Activated naive CD8-positive, alpha-beta T cell treated with anti-CD3 and anti-CD28 coated beads, Interleukin-2, amount 10 ng/mL, durations not matched to agents 7 days and 5 days (primary cell): ENCODE measurements at places on chromosomes 6 and 20. TPM values are rescaled to one million over a fixed set of nuclear protein-coding genes. Genes with fewer than 3 reads are reported as not detected.

DNA sequence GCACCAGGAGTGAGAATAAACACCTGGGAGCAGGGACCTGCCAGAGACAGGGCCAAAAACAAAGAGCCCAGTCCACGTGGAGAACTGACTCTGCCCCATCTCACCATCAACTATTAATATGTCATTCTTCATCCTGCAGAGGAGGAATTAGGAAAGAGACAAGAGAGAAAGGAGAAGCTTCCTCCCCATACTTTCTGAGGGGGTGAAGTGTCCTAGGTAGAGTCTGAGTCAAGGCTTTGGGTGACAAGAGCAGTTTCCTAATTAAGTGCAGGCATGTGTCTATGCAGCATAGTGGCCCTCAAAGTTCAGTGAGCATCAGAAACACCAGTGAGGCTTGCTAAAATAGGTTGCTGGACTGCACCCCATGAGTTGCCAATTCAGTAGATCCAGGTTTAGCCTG is 40.7 kb upstream of the BMP2 start:
- H3K36me3 ChIP-seq = no peaks in the 10 kb centered on the region
- H3K27me3 ChIP-seq = no peaks in the 10 kb centered on the region
- no peak overlapping the region for H3K27ac ChIP-seq
- no peaks in the 10 kb centered on the region for H3K4me1 ChIP-seq

The NINL gene
- total RNA-seq = 2.5 TPM

DNA sequence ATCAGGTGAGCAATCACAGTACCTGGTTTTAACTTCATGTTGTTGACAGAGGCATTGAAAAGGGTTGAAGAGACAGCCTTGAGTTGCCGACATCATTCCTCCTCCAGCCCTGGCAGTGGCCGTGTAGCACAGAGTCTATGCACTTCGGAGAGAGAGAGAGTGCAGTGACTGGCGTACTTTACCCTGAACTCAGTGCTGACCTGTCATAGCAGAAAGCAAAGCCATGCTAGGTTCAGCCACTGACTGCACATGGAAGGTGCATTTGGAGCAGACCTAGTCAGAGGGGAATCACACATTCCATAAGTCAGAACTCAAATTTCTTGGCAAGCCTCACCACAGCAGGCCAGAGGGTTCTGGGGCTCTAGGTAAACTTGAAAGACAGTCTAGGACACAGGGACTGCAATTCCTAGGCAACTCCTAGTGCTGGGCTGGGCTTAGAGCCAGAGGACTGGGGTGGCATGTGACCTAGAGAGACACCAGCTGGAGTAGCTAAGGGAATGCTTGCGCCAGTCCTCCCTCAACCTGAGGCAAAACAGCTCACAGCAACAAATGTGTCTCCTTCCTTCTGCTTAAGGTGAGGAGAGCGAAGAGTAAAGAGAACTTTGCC is 69.1 kb downstream of the ELOVL4 start:
- no peak for DNase-seq
- H3K4me1 ChIP-seq = peaks cover 3% of the 10 kb centered on the region

The ECI2 gene
- total RNA-seq = 55.9 TPM

DNA sequence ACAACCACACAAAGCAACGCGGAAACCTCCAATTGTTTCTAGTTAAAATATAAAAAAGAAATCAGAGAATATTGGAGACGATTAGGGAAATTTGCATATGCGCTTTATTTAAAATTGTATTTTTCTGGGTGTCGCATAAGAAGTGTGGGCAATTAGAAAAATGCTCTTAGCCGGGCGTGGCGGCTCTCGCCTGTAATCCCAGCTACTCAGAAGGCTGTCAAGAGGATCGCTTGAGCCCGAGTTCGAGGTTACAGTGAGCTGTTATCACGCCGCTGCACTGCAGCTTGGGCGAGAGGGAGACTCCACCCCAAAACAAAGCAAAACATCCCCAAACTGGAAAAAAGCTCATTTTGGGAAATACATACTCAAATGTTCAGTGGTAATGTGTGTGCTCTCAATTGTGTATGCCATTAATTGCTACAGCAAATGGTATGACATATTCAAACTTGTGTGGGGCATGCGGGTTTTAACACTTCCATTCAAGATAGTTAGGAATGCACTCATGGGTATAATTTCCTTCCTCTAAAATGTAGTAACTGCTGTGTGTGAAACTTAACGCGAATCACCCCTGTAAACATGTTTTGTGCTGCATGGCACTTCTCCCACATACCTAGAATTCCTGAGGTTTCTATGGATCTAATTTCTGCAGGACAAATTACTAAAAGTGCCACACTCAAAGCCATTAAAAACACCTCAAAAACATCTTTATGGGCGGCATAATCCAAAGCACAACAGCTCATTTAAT is 54.7 kb upstream of the HFE start:
- peak; percentile 55 for DNase-seq
- H3K27me3 ChIP-seq = peaks cover 3% of the 10 kb centered on the region
- H3K4me1 ChIP-seq = peaks cover 61% of the 10 kb centered on the region
- peak overlapping the region; percentile 98 for H3K27ac ChIP-seq

DNA sequence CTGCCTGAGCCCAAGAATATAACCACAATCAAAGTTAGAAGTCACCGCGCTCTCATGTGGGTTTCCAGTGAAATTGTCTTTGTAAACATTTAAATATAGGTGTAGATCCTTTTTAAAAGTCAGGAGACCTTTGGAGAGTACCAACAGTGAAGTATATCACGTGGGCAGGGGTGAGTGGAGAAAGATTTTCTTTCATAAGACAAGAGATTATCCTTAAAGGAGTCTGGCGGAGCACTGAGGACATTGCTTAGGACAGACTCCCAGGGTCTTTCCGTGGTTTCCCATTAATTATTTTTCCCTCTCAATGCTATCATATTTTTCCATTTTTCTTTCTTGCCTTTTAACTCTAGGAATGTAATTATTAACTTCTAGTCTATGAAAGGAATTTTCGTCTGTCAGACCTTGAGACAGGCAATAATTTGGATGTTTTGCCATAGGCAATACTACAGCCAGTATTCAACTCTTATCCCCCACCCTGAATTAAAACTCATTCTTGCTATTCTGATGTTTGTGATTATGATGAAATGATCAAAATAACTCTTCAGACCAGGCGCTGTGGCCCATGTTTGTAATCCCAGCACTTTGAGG is 31.4 kb downstream of the DCBLD1 start:
- peaks cover 7% of the 10 kb centered on the region for H3K27me3 ChIP-seq
- H3K4me1 ChIP-seq = no peaks in the 10 kb centered on the region
- no peak for DNase-seq
- no peak overlapping the region for H3K27ac ChIP-seq
- no peak overlapping the region for H3K4me3 ChIP-seq
